Activated CD4-positive, alpha-beta memory T cell treated with anti-CD3 and anti-CD28 coated beads for 36 hours (primary cell): ENCODE measurements at places on chromosomes 6 and 20. TPM values are rescaled to one million over a fixed set of nuclear protein-coding genes. Genes with fewer than 3 reads are reported as not detected.

DNA sequence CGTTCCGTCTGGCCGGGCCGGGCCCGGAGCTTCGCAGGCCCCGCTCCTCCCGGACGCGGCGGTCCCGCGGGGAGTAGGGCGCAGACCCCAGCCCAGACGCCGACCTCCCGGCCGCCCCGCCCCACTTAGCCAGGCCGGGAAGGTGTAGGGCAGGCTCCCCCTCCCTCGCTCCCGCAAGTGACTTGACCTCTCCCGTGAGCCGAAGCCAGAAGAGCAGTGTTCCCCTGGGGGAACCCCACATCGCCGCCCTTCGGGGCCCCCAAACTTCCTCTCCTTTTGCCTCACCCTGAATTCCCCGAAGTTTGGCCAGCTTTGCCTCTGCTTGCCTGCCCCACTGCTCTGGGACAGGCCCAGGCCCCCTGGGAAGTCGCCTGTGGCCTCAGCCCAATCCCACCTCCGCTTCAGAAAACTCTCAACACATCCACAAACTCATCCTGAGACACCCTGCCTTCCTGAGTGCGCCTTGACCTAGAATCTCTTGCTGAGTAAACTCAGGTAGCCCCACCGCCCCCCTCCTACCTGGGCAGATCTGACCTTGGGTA is 524 bp upstream of the NOL4L start:
- DNase-seq = peak; percentile 62

LY86 gene
- total RNA-seq = 0.64 TPM

DNA sequence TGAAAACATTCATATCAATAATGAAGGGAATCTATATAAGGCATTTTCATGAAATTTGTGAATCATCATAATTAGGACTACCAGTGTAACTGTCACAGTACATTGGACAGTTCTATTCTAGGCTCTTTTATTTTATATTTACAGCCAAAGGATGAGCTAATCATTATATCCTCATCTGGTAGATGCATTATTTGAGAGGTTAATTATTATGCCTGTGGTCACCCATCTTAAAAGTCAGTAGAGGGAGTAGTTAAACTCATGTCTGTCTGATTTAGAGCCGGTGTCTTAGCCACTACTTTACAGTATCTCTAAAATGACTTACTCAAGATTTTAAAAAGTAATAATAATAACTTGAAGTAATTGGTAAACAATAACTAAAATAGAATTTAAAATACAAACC is 899.3 kb upstream of the MAP3K7 start:
- DNase-seq = no peak

GRCh38 chr20:19462491-19462890 is 250.0 kb downstream of the SLC24A3 start:
- no peak for DNase-seq

DNA sequence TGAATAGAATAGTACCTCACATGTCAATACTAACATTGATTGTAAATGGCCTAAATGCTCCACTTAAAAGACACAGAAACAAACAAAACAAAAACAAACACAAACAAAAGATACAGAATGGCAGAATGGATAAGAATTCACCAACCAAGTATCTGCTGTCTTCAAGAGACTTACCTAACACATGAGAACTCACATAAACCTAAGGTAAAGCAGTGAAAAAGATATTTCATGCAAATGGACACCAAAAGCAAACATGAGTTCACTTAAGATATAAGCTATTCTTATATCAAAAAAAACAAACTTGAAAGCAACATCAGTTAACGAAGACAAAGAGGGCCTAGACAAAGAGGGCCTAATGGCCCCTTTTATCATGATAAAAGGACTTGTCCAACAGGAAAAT is 47.3 kb upstream of the ZNF133 start:
- no peak for DNase-seq

CFAP206 gene
- not detected for total RNA-seq

DNA sequence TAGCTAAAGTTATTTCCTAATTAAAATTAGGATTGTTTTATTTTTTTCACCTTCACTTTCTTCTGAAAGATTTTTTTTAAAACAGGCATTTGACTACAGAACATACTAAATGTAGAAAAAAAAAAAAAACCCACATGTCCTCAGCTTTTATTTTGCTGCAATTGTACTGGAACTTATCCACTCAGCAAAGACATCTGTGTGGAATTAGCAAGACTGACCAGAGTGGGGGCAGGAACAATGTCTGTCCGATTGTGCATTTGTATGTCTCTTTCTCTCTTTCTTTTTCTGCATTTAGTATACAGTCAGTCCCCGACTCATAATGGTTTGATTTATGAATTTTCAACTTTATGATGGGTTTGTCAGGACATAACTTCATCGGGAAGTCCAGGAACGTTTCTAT is 77.3 kb downstream of the CHD6 start:
- no peak for DNase-seq

TOMM34 gene
- total RNA-seq = 58.4 TPM

- no peak for DNase-seq
These were observed 183.1 kb downstream of the PRDM13 start for GRCh38 chr6:99789767-99790166.

GRCh38 chr6:155223646-155224451 is 40.0 kb upstream of the CLDN20 start:
- peak; percentile 78 for DNase-seq

MEP1A gene
- not detected for total RNA-seq

DNA sequence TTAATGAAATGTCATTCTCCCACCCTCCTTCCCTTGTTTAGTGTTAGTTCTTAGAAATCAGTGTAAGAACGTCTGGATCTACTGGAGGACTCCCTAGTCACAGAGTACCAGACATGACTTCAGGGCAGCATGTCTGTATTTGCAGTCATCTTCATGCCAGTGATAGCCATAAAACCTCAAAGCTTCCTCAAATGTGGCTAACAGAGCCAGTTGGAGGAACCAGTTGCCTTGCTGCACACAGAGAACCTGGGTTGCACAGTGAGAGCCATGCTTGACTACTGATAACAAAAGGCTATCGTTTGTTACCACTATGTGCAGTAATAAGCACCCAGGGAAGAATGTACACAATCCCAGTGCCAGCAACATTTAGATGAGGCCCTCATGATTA is 20.1 kb downstream of the NT5E start:
- no peak for DNase-seq

DNA sequence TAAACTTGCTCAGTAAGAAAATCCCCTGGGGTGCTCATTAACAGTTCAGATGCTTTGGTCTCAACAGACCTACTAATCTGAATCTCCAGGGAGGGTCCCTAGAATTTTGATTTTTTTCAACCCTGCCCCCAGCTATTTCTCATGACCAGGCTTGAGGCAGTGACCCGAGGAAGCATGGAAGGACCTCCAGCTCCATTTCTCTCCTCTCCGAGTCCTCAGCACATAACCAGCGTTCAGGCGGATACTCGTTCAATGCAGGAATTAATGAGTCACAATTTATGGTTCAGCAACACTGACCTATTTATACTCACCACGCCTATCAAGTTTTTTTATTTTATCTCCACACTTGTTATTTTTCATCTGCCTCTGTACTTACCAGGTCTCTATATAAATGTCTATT is 369.2 kb upstream of the CDH4 start:
- DNase-seq = no peak

FAM50B gene
- 18.8 TPM for total RNA-seq

- no peak for DNase-seq
These were observed 4.5 kb downstream of the DEK start for GRCh38 chr6:18259675-18260447.

GRCh38 chr6:99613705-99614429 is 7.2 kb downstream of the PRDM13 start:
- DNase-seq = peak; percentile 48

DNA sequence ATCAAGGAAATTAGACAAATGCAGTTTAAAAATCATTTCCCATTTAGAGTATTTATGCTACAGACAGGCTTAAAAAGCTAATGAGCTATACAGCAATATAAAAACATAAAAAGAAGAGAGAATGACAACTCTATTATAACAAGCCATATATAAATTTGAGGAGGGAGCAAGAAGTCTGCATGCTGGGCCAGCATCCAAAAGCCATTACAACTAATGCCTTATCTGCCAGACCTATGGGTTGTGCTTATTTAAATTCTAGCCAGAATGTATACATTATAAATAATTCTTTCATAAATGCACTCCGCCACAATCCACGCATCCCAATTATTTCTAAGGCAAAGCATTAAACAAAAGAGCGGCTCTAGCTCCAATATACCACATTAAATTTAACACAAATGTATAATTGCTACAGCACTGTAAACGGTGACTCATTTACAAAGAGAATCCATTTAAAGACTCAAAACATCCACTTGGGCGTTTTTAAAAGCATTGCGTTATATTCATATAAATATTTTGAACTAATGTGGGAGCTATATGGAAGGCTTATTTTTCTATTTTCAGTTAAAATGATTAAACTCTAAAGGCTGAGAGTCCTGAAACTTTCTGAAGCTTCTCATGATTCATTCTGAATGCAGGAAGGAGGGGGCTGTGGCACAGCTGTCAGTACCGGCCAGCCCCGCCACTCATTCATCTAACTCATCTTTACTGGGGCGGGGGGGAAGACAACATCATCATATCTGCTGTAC is 37.7 kb upstream of the RAB22A start:
- DNase-seq = peak; percentile 83

DNA sequence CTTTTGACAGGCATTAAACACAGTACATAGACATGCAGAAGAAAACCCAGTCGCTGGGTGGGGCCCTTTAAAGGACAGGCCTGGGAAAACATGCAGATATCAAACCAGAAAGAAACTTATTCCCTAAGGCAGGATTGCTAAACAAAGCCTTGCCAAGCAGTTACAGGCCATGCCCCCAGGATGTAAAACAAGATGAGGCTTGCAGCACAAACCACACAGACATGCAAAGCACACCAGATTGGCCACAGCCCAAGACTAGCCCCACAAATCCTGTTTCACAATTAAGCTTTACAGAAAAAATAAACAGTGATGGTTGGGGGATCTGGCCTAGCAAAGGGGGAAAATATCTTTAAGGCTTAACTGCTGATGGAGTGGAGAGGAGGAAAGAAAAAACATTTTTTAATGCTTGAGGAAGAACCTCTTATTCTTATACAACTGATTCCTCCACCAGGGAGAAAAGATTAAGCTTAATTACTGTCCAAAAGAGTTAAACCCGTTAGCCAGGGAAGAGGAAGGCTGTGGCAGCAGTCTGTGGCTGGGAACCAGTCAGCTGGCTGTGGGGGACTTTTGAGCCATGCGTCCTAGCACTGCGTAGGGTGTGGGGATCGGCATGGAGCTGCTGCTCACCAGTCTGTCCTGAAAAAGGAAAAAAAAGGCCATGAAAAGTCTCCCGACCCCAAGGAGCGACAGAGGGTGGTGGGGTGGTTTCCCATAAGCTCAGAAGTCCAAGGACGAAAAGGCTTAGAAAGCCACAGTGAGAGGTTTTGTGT is 28.4 kb downstream of the COL19A1 start:
- no peak for DNase-seq

DNA sequence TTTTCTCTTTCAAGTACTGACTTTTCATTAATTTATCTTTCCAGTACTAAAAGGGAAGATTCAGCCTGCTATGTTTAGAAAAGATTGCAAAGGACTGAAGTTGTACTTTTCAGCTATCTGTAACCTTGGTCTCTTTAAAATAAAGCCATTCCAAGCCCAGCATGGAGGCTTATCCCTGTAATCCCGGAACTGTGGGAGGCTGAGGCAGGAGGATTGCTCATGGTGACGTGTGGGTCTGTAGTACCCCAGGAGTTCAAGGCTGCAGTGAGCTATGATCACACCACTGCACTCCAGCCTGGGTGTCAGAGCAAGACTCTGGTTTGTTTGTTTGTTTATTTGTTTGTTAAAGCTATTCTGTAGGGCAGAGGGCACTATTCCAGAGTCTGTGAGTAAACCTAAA is 50.6 kb upstream of the TMEM170B start:
- no peak for DNase-seq

- no peak for DNase-seq
These were observed 52.4 kb downstream of the TPD52L1 start for GRCh38 chr6:125205931-125206330.

DNA sequence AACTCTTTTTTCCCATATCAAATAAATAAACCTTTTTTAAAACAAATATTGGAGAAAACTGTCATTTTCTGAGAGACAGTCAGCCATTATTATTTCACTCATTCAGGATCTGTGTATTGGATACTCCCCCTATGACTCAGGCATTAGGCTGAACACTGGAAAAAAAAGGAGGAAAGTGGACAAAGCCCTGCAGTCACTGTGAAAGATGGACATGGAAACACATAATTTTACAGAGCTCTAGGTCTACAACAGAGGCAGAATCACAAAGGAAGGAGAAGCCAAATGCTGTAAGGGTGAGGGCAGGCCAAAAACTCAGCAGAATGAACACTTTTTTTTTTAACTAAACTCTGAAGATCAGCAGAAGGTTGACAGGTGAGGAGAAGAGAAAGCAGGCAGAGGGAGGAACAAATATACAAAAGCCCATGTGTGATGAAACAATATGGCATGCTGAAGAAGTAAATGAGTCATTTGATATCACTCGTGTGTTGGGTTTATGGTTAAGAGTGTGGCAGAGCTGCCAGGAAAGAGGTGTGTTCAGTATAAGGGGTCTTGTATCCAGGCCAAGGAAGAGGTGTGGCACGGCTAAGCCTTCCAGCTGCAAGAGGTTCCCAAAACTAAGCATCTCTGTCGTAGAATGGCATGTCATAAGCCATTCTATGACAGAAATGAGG is 39.1 kb downstream of the EPB41L2 start:
- DNase-seq = no peak

PTCHD4 gene
- not detected for total RNA-seq

GRCh38 chr6:29014729-29015608 is 9.9 kb upstream of the ZNF311 start:
- DNase-seq = no peak

DNA sequence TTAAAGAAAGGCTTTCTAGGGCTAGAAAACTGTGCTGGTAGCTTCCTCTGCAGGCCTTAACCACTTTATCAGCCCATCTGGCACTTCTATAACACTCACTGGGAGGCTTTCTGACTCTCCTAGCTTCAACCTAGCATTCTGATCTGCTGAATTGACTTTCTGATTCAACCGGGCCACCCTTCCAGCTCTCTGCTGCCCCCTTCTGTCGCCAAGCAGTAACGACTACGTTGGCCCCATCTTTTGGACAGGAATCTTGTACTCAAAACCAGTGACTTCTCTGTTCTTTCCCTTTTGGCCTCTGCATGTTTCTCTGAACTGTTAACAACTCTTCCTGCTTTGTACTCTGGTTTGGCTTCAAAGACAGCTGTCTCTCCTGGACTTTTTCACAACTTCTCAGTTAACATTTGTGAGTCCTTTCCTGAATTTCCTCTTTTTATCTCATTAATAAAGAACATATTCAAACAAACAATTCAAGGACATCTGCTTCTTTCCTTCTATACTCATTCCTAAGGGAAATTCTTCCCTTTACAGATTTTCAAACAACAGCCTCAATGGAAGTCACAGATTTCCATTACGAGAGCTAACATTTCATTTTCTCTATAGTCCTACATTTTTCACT is 43.9 kb upstream of the FAM135A start:
- DNase-seq = peak; percentile 77

DNA sequence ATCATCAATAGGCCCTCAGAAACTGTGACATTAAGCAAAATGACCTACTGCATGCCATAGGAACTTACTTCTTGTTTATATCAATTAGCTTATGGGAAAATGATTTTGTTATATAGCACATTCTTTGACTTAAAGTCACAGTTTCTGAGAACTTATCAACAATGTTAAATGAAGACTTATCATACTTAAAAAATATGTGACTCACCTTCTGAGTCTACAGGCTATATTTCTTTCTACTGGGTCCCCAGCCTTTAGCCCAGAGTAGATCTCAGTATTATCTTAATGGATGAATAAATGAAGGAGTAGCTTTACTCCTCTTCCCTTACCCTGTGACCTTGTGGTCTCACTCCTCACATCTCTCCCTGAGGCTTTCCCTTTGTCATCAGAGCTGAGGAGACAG is 180.2 kb downstream of the MAFB start:
- DNase-seq = no peak

TCP11 gene
- total RNA-seq = not detected

- DNase-seq = no peak
These were observed 163.2 kb upstream of the TAB2 start for GRCh38 chr6:149154261-149154821.
